ENCODE measurements at places on chromosomes 5 and 9. TPM values are rescaled to one million over a fixed set of nuclear protein-coding genes. Genes with fewer than 3 reads are reported as not detected.
A peak's percentile ranks its signal among the peaks of the same experiment; 100 is the strongest.

- H3K4me1 ChIP-seq, result no peaks in the 10 kb centered on the region
- H3K4me3 ChIP-seq, result no peak overlapping the region
- DNase-seq, result no peak
- H3K27me3 ChIP-seq, result no peaks in the 10 kb centered on the region
- peaks cover 2% of the 10 kb centered on the region for H3K36me3 ChIP-seq
Observed at GRCh38 chr5:29845206-29845605, 1348.3 kb upstream of the CDH6 start.

Gene SPATA9
- total RNA-seq, result not detected

DNA sequence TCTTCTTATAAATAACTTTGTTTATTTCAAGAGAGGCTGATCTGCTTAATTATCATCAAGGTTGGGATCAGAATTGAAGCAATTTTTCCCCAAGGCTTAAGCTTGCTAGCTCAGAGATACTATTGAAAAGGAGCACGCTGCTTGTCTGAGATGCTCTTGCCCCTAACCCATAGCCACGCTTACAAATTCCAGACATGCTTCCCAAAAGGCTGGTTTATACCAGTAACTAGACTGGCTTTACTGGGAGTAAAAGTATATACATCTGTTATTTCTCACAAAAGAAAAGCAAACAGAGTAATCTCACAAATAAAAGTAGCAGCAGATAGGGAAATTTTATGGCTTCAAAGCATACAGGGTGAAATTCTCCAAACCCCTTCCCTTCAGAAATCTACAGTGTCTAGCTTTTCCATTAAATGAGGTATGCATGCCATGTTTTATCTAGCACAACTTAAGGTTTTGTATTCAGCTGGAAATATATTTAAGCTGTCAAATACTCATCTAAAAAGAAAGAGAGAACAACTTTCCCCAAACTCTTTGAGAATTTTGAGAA lies 163.2 kb upstream of the TRPC7 start:
- H3K36me3 ChIP-seq, result no peaks in the 10 kb centered on the region
- H3K4me3 ChIP-seq, result no peak overlapping the region
- H3K4me1 ChIP-seq, result no peaks in the 10 kb centered on the region
- DNase-seq, result no peak

GRCh38 chr9:13267743-13268142 lies 11.7 kb downstream of the MPDZ start:
- H3K4me3 ChIP-seq, result no peak overlapping the region
- no peaks in the 10 kb centered on the region for H3K36me3 ChIP-seq
- no peaks in the 10 kb centered on the region for H3K27me3 ChIP-seq
- no peak overlapping the region for H3K27ac ChIP-seq

DNA sequence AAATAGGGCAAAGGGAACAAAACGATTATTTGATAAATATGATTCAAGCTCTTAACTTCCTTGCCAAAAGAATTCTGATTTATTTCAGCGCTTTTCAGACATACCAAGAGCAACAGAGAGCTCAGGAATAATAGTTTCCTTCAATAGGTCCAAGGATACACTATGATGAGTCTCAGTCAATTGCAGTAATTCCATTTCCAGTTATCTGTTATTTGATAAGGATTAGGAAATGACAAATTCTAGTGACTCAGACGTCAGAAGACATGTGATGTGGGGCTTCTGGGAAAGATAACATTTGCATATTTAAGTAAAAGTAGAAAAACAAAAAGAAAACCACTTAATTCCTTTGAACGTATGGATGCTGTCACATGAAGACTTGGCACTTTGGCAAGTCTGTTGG lies 1250.8 kb upstream of the CDH18 start:
- no peak for DNase-seq
- no peak overlapping the region for H3K4me3 ChIP-seq
- no peak overlapping the region for H3K27ac ChIP-seq
- H3K27me3 ChIP-seq, result no peaks in the 10 kb centered on the region
- no peaks in the 10 kb centered on the region for H3K36me3 ChIP-seq
- H3K4me1 ChIP-seq, result no peaks in the 10 kb centered on the region

DNA sequence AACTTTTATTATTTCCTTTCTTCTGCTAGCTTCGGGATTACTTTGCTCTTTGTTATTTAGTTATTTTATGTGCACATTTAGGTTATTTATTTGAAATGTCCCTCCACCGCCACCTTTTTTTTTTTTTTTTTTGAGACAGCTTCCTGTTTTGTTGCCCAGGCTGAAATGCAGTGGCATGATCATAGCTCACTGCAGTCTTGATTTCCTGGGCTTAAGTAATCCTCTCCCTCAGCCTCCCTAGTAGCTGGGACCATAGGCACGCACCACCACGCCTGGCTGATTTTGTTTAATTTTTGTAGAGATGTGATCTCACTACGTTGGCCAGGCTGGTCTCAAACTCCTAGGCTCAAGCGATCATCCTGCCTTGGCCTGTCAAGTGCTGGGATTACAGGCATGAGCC lies 38.5 kb downstream of the RIC1 start:
- no peak for DNase-seq
- H3K36me3 ChIP-seq, result peaks cover 50% of the 10 kb centered on the region
- H3K4me1 ChIP-seq, result peaks cover 40% of the 10 kb centered on the region
- no peak overlapping the region for H3K4me3 ChIP-seq
- H3K27me3 ChIP-seq, result no peaks in the 10 kb centered on the region
- H3K27ac ChIP-seq, result no peak overlapping the region

DNA sequence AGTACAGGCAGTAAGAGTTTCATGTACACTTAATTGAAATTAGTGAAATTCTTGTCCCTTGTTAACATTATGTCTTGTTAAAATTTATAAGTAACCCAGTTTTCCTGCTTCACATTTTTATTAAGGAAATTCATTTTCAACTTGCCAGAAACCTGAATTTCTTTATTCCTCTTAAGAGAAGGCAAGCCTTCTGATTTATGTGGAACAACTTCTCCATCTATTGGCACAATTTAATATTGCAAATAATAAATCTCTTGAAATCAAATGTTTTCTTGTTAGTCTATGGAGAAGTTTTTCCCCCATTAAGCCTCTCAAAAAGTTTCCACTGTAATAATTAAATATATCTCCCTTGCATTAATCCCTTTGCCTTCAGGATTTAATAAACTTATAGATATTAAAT lies 33.8 kb upstream of the ACO1 start:
- H3K4me1 ChIP-seq, result no peaks in the 10 kb centered on the region
- peaks cover 3% of the 10 kb centered on the region for H3K27me3 ChIP-seq
- H3K36me3 ChIP-seq, result no peaks in the 10 kb centered on the region
- no peak for DNase-seq
- H3K4me3 ChIP-seq, result no peak overlapping the region
- no peak overlapping the region for H3K27ac ChIP-seq

Gene PCDHGB3
- 0.82 TPM for total RNA-seq

GRCh38 chr5:147691130-147691529 lies 91.4 kb downstream of the JAKMIP2 start:
- H3K36me3 ChIP-seq, result no peaks in the 10 kb centered on the region
- no peak for DNase-seq
- H3K27me3 ChIP-seq, result no peaks in the 10 kb centered on the region
- H3K27ac ChIP-seq, result no peak overlapping the region
- H3K4me1 ChIP-seq, result no peaks in the 10 kb centered on the region

DNA sequence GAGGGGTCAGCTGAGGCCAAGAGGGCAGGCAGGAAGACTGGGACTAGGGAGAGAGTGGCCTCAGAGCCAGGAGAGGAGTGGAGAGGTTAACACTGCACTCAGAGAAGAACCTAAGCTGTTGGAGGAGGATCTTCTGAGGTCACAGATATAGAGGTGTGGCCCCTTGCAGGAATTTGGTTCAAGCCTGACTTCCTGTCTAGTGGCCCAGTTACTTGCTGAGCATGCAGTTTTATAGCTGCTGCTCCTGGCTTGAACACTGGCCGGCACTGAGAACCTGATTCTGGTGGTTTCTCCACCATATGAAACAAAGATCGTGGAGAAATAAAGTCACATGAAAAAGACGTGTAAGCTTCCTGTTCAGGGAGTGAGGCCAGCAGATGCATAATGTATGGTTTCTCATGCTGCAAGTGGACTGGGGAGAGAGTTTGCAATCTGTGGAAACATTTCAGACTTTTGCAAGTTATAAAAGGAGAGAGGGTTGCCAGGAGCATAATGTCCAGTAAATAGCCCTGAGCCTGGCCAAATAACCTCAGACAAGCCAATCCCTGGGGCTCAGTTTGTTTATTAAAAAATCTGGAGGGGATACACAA lies 82.6 kb downstream of the GALNT10 start:
- no peaks in the 10 kb centered on the region for H3K27me3 ChIP-seq
- peaks cover 33% of the 10 kb centered on the region for H3K4me1 ChIP-seq
- peak overlapping the region; percentile 52 for H3K4me3 ChIP-seq
- peak overlapping the region; percentile 84 for H3K27ac ChIP-seq

DNA sequence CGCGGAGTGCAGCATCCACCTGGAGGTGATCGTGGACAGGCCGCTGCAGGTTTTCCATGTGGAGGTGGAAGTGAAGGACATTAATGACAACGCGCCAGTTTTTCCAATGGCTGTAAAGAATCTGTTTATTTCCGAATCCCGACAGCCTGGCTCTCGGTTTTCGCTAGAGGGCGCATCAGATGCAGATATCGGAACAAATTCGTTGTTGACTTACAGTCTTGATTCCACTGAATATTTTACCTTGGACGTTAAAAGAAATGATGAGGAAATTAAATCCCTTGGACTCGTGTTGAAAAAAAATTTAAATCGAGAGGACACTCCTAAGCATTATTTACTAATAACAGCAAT lies 611 bp downstream of the PCDHA3 start:
- no peaks in the 10 kb centered on the region for H3K4me1 ChIP-seq
- no peak overlapping the region for H3K27ac ChIP-seq
- H3K27me3 ChIP-seq, result no peaks in the 10 kb centered on the region
- no peak overlapping the region for H3K4me3 ChIP-seq
- H3K36me3 ChIP-seq, result no peaks in the 10 kb centered on the region
- no peak for DNase-seq

Gene GRM6
- total RNA-seq, result not detected

DNA sequence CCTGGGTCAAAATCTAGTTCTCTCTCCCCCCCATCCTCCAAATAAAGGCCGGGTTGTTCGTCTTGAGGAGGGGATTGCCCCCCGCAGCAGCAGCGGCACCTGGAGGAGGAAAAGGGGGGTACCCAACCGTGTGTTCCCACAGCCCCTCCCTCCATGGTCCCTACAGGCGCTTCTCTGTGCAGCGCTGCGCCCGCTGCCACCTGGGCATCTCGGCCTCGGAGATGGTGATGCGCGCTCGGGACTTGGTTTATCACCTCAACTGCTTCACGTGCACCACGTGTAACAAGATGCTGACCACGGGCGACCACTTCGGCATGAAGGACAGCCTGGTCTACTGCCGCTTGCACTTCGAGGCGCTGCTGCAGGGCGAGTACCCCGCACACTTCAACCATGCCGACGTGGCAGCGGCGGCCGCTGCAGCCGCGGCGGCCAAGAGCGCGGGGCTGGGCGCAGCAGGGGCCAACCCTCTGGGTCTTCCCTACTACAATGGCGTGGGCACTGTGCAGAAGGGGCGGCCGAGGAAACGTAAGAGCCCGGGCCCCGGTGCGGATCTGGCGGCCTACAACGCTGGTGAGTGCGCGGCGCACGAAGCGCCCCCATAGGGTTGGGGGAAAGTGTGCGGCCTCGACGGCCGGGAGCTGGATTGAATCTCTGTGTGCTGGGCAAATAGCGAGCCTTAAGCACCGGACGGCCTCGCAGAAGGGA lies 3.5 kb downstream of the LHX2 start:
- peaks cover 74% of the 10 kb centered on the region for H3K27me3 ChIP-seq
- no peak for DNase-seq
- H3K27ac ChIP-seq, result no peak overlapping the region
- H3K4me3 ChIP-seq, result no peak overlapping the region

DNA sequence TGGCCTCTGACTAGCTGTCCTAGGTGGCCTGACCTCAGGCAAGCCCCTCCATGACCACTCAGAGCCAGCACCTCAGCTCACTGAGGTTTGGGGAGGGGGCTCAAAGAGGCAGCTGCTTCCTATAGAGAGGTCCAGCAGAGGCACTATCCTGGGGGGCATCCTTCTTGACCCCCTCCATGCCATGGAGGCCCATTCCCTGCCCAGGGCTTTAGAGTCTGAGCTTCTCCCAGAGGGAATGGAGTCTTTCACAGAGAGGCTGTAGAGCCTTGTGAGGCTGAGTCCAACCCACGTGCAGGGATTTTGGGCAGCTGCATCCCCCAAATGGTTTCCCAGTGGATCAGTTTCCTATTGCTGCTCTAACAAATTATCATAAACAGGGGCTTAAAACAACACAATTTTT lies 16.9 kb downstream of the IRF1 start:
- peaks cover 76% of the 10 kb centered on the region for H3K4me1 ChIP-seq
- H3K36me3 ChIP-seq, result peaks cover 14% of the 10 kb centered on the region
- peak overlapping the region; percentile 55 for H3K4me3 ChIP-seq
- no peaks in the 10 kb centered on the region for H3K27me3 ChIP-seq
- peak overlapping the region; percentile 88 for H3K27ac ChIP-seq

GRCh38 chr5:108560166-108560565 lies 178.3 kb upstream of the FBXL17 start:
- no peaks in the 10 kb centered on the region for H3K36me3 ChIP-seq
- no peak overlapping the region for H3K4me3 ChIP-seq
- H3K4me1 ChIP-seq, result no peaks in the 10 kb centered on the region
- no peak overlapping the region for H3K27ac ChIP-seq
- DNase-seq, result no peak

DNA sequence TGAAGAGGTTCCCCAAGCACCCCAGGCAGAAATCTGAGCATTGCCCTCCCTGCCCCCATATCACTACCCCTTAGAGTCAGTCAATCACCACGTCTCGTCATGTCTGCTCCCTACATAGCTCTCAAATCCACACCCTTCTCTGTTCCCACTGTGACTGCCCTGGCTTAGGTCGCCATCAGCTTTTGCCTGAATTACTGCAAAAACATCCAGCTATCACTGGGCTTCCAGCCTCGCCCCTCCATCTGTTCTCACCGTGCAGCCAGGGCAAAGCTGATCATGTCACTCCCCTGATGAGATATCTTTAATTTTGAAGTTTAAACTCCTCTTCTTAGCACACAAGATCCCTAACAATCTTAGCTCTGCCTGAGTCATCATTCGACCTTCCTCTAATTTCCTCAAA lies 89.6 kb upstream of the TBC1D2 start:
- peaks cover 3% of the 10 kb centered on the region for H3K4me1 ChIP-seq
- H3K4me3 ChIP-seq, result no peak overlapping the region
- H3K36me3 ChIP-seq, result no peaks in the 10 kb centered on the region
- no peak for DNase-seq
- no peak overlapping the region for H3K27ac ChIP-seq

- H3K4me3 ChIP-seq, result no peak overlapping the region
- no peaks in the 10 kb centered on the region for H3K4me1 ChIP-seq
- H3K27ac ChIP-seq, result no peak overlapping the region
- no peak for DNase-seq
Observed at GRCh38 chr9:28120626-28121025, 547.3 kb upstream of the C9orf72 start.

- H3K36me3 ChIP-seq, result no peaks in the 10 kb centered on the region
- H3K27ac ChIP-seq, result no peak overlapping the region
Observed at GRCh38 chr5:150502106-150502505, 5.8 kb upstream of the NDST1 start.

Gene ARID3C
- not detected for total RNA-seq

- peaks cover 57% of the 10 kb centered on the region for H3K36me3 ChIP-seq
- no peaks in the 10 kb centered on the region for H3K27me3 ChIP-seq
- peak overlapping the region; percentile 89 for H3K4me3 ChIP-seq
- peak overlapping the region; percentile 96 for H3K27ac ChIP-seq
- DNase-seq, result no peak
- H3K4me1 ChIP-seq, result peaks cover 31% of the 10 kb centered on the region
Observed at GRCh38 chr9:127450243-127450760, 904 bp downstream of the RPL12 start.
